D721Med (cell line): ENCODE measurements at places on chromosomes 4 and X.

DNA sequence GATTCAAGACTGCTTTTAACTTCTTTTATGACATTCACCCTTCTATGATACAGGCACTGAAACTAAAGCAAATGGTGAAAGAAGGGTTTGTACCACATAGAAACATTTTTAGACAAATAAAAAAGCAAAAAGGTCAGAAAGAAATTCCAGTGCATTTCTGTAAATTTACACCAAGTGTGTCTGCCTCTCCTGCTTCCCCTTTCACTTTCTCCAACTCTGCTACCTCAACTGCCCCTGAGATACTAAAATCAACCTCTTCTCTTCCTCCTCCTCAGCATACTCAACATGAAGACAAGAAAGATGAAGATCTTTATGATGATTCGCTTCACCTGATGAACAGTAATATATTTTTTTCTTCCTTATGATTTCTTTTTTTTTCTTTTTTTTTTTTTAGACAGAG lies 187.9 kb downstream of the LRBA start:
- DNase-seq: no peak

DNA sequence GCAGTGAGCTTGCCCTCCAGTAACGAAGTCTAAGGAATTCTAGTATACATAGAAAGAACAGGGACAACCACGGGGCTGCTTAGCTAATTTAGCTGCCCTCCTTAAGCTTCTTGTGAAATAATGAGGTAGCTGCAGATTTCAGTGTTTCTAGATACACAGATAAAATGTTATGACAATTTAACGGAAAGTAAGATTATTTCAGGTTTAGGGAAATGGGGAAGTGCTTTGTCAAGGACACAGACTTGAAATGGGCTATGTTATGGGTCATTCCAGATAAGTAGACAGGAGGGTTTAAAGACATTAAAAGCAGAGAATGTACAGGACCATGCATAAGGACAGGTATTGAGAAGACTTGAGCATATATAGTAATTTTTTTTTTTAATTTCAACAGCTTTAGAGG lies 34.2 kb upstream of the ZNF518B start:
- no peak for DNase-seq

- no peak for DNase-seq
These were observed 82.2 kb downstream of the KLF8 start for GRCh38 chrX:56314334-56314733.

- no peak for DNase-seq
These were observed 65.8 kb upstream of the MSN start for GRCh38 chrX:65601530-65602220.

DNA sequence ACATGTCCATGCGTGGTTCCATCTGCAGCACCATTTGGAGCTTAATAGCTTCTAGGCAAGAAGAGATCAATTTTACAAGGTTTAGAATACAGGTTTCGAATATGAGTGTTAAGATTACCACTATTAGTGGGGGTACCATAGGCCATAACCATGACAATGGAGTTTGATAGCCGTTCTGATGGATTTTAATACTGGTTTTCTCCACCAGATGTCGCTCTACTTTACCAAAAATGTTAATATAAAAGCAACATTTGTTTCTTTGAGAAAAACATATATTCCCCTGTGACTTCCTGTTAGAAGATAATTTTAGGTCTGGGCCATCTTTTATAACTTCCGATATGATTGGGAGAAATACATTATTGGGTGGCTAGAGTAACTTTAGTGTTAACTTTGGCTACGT lies 499.7 kb upstream of the POU3F4 start:
- DNase-seq: no peak
